ENCODE measurements at places on chromosomes 12 and 14. TPM values are rescaled to one million over a fixed set of nuclear protein-coding genes. Genes with fewer than 3 reads are reported as not detected.

The PPP2R5C gene
- 268 TPM for total RNA-seq

The FGF23 gene
- not detected for total RNA-seq

The KCNA5 gene
- total RNA-seq: not detected

The CAMKK2 gene
- 22.0 TPM for total RNA-seq

The GLI1 gene
- total RNA-seq: not detected

The VWF gene
- total RNA-seq: not detected

The TSPAN8 gene
- not detected for total RNA-seq

The APOF gene
- not detected for total RNA-seq

The STYK1 gene
- total RNA-seq: not detected

The IFNG-AS1 gene
- 1.1 TPM for total RNA-seq

The ANKS1B gene
- 1.0 TPM for total RNA-seq

DNA sequence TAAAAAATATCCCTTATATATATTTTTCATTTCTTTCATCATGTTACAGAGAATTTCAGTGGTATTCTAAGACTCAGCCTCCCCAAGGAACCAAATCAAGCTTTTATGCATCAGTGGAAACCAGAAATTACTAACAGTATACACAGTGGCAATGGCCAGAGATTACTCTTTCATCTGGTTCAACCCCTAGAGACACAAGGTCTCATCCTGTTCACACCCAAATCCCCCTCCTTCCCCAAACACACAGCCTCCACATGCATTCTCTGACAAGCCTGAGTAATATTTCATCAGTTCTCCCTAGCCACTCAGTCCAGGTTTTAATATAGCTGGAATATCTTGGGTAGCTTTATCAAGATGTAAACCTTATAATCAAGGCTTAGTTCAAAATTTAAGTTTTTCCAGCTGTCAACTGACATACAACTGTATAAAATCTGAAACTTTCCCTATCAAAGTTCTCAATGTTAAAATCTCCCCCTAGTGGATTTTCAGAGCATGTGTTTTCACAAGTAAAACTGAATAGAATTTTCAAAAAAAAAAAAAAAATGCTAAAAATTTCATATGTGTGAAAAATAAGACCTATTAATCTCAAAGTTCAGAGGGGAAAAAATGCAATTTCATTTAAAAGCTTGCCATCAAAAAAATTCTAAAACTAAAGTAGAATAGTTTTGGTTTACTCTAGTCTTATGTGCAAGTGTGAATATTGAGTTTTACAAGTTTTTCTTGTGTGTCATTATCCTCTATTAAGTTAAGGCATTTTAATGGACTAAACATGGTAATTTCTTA, 10.5 kb upstream of the SSTR1 start:
- DNase-seq: no peak

DNA sequence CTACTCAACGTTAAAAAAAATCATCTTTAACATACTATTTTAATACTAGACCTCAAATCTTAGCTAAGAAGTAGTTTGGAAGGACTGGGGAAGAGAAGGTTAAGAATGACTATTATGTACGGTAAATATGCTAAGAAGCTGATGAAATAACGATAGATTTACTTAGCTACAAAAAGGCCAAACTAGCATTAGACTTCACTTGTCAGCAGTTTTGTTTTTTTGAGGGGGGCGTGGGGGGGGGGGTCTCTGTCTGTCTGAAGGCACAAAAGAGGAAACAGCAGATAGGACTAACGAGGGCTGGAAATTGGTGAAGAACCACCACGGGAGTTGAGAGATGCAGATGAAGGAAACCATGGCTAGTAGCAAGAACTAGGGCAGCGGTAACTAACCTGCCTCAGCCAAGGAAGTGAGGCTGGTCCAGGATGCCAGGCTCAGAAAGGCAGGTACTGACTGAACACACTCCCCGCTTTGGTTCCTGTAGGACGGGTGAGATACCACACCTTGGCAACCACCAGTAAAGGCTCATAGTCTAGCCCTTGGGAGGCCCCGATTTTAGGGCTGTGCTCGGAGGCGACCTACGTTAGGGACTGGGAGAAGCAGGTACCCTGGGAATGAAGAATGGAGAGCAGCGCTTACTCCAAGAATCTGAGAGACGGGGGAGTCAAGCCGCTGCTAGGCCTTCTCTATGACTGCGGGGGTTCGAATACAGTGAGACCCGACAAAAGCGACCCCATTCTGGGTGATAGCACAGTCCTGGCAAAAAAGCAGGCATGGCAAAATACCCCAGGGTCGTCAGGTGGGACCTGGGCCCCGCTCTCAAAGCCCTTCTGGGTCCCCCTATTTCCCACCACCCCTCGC, 675 bp downstream of the NEDD8 start:
- peak; percentile 51 for DNase-seq

DNA sequence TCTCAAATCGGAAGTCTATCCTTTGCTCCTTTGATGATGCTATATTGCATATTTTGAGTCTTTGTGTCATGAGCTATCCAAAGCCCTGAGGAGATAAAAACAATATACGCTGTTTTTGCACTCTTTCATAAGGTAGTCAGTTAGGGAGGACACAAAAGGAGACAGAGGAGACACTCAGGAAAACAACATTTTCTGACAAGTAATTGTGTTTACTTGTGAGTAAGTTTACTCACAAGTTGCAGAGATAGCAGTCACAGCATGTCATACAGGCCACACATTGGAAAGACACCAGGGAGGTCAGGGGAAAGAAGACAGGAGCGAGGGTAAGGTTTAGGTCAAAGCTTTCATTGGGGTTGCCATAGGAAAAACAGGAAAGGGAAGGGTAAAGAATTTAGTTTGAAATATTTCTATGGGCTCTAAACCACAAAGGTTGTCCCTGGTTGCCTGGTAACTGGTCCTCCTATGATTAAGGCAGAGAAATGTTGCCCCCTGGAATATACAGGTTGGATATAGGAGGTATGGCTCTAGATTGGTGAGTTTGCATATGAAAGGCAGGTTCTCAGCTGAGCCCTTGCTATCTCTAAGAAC, 7.4 kb upstream of the GABARAPL1 start:
- no peak for DNase-seq

GRCh38 chr12:131005161-131006035, 51.7 kb downstream of the ADGRD1 start:
- DNase-seq: no peak

DNA sequence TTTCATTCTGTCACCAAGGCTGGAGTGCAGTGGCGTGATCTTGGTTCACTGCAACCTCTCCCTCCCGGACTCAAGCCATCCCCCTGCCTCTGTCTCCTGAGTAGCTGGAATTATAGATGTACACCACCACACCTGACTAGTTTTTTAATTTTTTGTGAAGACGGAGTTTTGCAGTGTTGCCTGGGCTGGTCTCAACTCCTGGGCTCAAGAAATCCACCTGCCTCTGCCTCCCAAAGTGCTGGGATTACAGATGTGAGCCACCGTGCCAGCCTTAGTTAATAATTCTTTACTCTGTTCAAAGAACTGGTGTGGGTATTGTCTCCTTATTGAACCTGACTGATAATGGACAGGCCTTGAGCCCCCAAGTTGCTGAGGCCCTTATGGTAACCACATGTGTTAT, 10.4 kb upstream of the KRT7 start:
- no peak for DNase-seq

GRCh38 chr12:100024974-100025555, 40.3 kb upstream of the ANKS1B start:
- DNase-seq: no peak

DNA sequence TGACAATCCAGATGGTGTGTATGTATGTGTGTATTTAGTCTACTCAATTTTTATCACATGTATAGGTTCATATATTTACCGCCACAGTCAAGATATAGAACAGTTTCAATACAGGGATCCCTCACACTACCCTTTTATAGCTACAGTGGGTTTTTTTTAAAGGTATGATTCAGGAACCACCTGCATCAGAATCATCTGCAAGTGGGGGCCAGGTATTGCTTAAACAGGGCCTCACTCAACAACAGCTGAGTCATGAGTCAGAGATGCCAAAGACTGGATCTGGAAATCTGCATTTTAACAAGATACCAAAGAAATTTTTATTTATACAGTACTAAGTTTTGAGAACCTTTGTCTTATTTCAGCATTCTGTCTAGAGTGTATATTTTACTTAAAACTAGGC, 117.6 kb downstream of the SLC35F4 start:
- DNase-seq: no peak

- no peak for DNase-seq
Observed at GRCh38 chr12:64747695-64748094, 11.5 kb downstream of the GNS start.

DNA sequence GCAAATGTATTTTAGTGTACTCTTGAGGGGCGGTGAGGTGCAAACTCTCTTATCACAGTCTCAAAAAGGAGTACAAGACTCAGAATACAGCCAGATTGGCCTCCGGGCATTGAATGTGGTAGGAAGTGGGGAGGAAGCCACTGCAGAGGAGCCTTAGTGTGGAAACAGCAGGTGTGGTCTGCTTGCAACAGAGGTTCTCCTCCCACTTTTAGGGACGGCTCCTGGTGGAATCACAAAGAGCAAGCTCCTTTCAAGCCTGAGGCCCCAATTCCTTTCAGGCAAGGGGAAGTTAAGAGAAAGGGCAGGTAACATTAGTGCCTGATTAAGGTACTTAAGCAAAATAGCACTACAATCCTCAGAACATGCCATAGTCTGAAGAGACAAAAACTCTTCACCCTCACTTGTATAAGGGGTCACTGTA, 23.7 kb upstream of the SLC2A3 start:
- peak; percentile 68 for DNase-seq

- no peak for DNase-seq
Observed at GRCh38 chr14:24863968-24864684, 185.8 kb downstream of the STXBP6 start.

GRCh38 chr14:103074729-103075367, 9.2 kb upstream of the LBHD2 start:
- peak; percentile 27 for DNase-seq

GRCh38 chr12:29763301-29763683, 20.4 kb downstream of the TMTC1 start:
- DNase-seq: no peak

DNA sequence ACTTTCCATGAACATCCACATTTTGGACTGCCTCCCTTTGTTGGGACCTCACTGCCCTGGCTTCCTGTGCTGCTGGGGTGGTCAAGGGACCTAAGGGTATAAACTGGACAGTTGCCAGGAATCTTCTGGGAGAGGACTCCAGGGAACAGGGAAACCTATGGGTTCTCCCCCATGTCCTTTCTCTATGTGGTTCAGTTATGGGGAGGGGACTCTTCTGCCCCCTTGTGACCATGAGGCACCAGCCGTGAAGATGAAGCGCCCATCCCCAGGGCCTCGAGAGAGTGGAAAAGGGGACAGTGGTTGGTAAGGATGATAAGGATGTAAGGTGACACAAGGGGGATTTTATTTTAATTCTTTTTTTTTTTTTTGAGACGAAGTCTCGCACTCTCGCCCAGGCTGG, 177.0 kb upstream of the TMEM132C start:
- DNase-seq: no peak

DNA sequence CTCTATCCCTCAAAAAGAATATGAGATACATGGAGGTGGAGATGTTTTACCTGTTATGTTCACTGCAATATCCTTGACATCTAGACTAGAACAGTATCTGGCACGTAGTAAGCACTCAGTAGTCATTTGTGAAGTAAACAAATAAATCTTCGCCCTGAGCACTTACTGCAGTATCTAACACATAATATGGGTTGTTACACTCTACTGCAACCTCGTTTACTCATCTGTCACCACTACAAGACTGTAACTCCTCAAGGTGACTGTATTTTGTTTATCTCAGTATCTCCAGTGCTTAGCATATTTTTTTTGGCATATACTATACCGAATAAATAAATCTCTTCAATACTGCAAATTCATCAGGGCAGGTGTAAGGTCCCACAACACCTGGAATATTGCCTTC, 66.1 kb downstream of the WASHC3 start:
- DNase-seq: no peak

GRCh38 chr12:68796399-68796798, 11.6 kb upstream of the MDM2 start:
- no peak for DNase-seq

GRCh38 chr14:69928111-69928523, 48.9 kb downstream of the SMOC1 start:
- DNase-seq: no peak

DNA sequence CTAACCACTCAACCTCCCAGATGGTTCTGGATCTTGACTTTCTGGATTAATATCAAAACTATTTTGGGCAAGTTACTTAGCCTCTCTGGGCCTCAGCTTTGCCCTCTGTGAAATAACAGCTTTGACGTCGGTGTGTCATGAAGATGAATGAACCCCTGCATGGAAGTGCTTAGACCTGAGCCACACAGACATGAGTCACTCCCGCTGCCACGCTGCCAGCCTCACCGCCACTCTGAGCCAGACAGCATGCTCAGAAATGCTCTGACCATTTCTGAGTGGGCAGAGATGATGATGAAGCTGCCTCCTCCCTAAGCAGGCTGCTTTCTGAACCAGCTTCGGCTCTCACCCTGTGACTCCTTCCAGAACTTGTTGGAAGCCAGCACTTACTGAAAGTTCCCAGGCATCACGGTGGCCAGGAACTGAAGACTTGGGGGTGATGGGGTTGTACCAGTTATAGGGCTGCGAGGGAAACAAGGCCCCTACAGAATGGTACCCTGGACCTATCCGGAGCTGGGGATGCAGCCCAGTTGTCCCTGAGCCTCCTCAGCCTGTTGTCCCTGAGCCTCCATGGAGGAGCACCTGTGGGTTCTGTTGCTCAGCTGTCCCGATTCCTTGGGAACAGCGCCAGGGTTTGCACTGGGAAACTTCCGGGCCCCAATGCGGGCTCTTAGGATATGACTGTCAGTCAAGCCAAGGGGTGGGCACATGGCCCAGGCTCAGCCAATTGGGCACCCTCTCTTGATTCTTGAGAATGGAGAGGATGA, 2.0 kb upstream of the CCDC197 start:
- DNase-seq: peak; percentile 86

DNA sequence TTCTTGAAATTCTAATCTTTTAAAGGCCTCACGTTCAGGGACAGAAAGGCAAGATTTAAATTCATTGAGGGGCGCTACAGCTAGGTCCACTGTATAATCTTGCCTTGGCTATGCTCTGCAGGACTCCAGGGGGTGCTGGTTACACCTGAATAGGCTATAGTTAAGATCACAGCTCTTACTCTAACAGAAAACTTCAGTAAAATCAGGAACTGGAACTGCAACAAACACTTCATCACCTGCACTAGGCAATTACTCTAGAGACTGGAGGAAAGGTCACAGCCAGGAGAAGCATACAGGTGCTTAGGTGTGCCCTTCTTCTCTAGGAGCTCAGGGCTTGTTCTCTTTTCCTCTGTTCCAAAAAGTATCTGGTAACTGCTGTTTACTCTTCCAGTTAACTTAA, 20.9 kb downstream of the SLCO1C1 start:
- DNase-seq: no peak

DNA sequence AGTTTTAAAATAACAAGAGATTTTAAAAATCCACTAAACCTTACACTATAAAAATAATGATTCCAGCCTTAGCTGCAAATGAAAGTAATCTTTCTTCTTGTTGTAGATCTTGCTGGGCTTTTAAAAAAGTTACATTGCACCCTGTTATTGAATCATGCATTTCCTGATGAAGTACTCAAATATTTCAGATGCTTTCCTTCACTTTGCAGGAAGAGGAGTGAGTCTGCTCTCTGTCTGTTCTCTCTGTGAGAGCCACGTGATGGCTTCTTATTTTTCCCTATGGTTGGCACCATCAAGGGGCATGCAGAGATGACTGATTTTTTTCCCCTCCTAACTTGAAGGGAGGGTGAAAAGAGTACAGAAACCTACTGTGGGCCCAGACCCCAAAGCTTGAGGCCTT, 262.7 kb downstream of the ATP23 start:
- DNase-seq: no peak

GRCh38 chr12:46087916-46088439, 97.6 kb upstream of the SCAF11 start:
- no peak for DNase-seq

All from activated CD4-positive, alpha-beta memory T cell treated with anti-CD3 and anti-CD28 coated beads for 36 hours (primary cell).